Bronchus fibroblast of lung (primary cell): ENCODE measurements at places on chromosomes 1 and 21. TPM values are rescaled to one million over a fixed set of nuclear protein-coding genes. Genes with fewer than 3 reads are reported as not detected.

UBXN10 gene
- under 0.01 TPM in 2 replicates for total RNA-seq

GBP4 gene
- total RNA-seq = not detected in 2 replicates

ZNF684 gene
- 2.8 and 7.4 TPM in 2 replicates for total RNA-seq

GUCA2B gene
- not detected in 2 replicates for total RNA-seq

TCP10L gene
- not detected in 2 replicates for total RNA-seq

SMIM1 gene
- 5.6 and 10.9 TPM in 2 replicates for total RNA-seq

DIPK1A gene
- 4.5 and 5.5 TPM in 2 replicates for total RNA-seq

GADD45A gene
- 70.9 and 72.4 TPM in 2 replicates for total RNA-seq

PAX7 gene
- total RNA-seq = not detected in 2 replicates

FOXO6 gene
- not detected in 2 replicates for total RNA-seq

CACNA1S gene
- not detected in 2 replicates for total RNA-seq

LCE1C gene
- not detected in 2 replicates for total RNA-seq

MACF1 gene
- total RNA-seq = 70.2 and 78.0 TPM in 2 replicates

MXRA8 gene
- 382 and 409 TPM in 2 replicates for total RNA-seq

HSD11B1 gene
- total RNA-seq = 16.6 and 20.5 TPM in 2 replicates

PACC1 gene
- total RNA-seq = 9.8 and 10.8 TPM in 2 replicates

LIPI gene
- not detected in 2 replicates for total RNA-seq

NMNAT2 gene
- 0.17 and 0.89 TPM in 2 replicates for total RNA-seq

ANKRD65 gene
- 0.45 and 0.50 TPM in 2 replicates for total RNA-seq

RGS4 gene
- 111 and 142 TPM in 2 replicates for total RNA-seq

AMY1B gene
- not detected in 2 replicates for total RNA-seq

EPB41 gene
- total RNA-seq = 9.4 and 10.8 TPM in 2 replicates

TP73 gene
- not detected in 2 replicates for total RNA-seq

RXRG gene
- total RNA-seq = not detected in 2 replicates

SLC6A17 gene
- 0.15 TPM in 1 of 2 replicates, not detected in the other for total RNA-seq

TNFRSF14 gene
- total RNA-seq = 4.5 and 7.7 TPM in 2 replicates

TBX15 gene
- total RNA-seq = under 0.01 and 0.34 TPM in 2 replicates

LCE1F gene
- total RNA-seq = not detected in 2 replicates

PTPRU gene
- total RNA-seq = 18.8 and 29.1 TPM in 2 replicates

USP25 gene
- total RNA-seq = 25.2 and 26.2 TPM in 2 replicates

FMO1 gene
- total RNA-seq = 1.2 TPM in 1 of 2 replicates, not detected in the other

LEFTY1 gene
- total RNA-seq = not detected in 2 replicates

BTG3 gene
- total RNA-seq = 46.4 and 55.3 TPM in 2 replicates

CGN gene
- under 0.01 and 0.15 TPM in 2 replicates for total RNA-seq

LAMC2 gene
- 1.8 and 2.2 TPM in 2 replicates for total RNA-seq

LIN28A gene
- total RNA-seq = not detected in 2 replicates

SERPINC1 gene
- 0.15 TPM in 1 of 2 replicates, not detected in the other for total RNA-seq

SLC50A1 gene
- total RNA-seq = 39.2 and 53.4 TPM in 2 replicates

RAD54L gene
- total RNA-seq = 11.6 and 13.4 TPM in 2 replicates

BTG2 gene
- total RNA-seq = 5.5 and 7.1 TPM in 2 replicates

FCRL5 gene
- not detected in 2 replicates for total RNA-seq

TSPEAR gene
- total RNA-seq = not detected in 2 replicates

SPOCD1 gene
- total RNA-seq = 29.9 and 35.1 TPM in 2 replicates

SYT14 gene
- total RNA-seq = under 0.01 TPM in 2 replicates

PKP1 gene
- under 0.01 TPM in 1 of 2 replicates, not detected in the other for total RNA-seq

SPATA17 gene
- total RNA-seq = 0.15 and 0.84 TPM in 2 replicates

LRRC7 gene
- under 0.01 and 0.17 TPM in 2 replicates for total RNA-seq

CLCA4 gene
- not detected in 2 replicates for total RNA-seq

S100A13 gene
- total RNA-seq = 170 and 175 TPM in 2 replicates

CRYAA gene
- not detected in 2 replicates for total RNA-seq
